B cell (primary cell): ENCODE measurements at places on chromosomes 3 and 15. TPM values are rescaled to one million over a fixed set of nuclear protein-coding genes. Genes with fewer than 3 reads are reported as not detected.

DNA sequence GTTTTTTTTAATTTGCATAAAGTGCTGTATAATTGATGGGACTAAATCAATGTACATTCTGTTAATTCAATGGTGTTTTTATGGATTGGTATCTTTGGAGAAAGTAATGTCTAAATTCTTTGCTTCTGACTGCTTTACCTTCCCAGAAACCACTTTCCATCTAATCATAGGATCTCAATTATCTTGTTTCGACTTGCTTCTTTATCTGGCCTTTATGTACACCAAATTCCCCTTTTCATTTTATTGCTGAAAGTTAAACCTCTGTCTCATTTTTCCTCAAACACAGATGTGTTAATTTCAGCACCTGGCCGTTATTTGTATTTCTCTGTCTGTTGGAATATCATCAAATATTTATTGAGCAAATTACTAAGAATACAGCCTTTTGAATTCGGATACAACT, 287.3 kb upstream of the GBE1 start:
- H3K27ac ChIP-seq, result no peak overlapping the region
- H3K4me1 ChIP-seq, result no peaks in the 10 kb centered on the region
- DNase-seq, result no peak
- H3K36me3 ChIP-seq, result no peaks in the 10 kb centered on the region

DNA sequence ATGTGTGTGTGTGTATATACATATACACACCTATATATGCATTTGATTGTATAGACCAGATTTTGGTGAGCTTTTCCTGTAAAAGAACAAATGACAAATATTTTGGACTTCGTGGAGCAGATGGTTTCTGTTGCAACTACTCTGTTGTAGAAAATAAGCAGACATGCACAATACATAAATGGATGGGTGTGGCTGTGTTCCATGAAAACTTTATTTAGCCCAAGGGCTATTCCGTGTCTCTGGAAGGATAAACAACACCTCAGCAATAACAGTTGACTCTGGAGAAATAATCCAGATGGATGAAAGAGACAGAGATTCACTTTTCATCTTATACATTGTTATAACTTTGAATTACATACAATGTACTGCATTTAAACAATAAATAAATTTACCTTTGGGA, 441.4 kb downstream of the CNTN3 start:
- no peak for DNase-seq
- H3K4me1 ChIP-seq, result no peaks in the 10 kb centered on the region
- no peaks in the 10 kb centered on the region for H3K27me3 ChIP-seq
- no peak overlapping the region for H3K4me3 ChIP-seq

GRCh38 chr3:194350726-194351071, 429 bp downstream of the CPN2 start:
- no peaks in the 10 kb centered on the region for H3K27me3 ChIP-seq
- H3K36me3 ChIP-seq, result no peaks in the 10 kb centered on the region
- H3K4me1 ChIP-seq, result no peaks in the 10 kb centered on the region
- DNase-seq, result no peak
- H3K4me3 ChIP-seq, result no peak overlapping the region
- no peak overlapping the region for H3K27ac ChIP-seq

- H3K4me3 ChIP-seq, result no peak overlapping the region
- no peaks in the 10 kb centered on the region for H3K36me3 ChIP-seq
These were observed 43.1 kb downstream of the FSTL1 start for GRCh38 chr3:120407508-120408287.

EPHB1 gene
- 0.87 TPM in 1 of 2 replicates, not detected in the other for total RNA-seq

DNA sequence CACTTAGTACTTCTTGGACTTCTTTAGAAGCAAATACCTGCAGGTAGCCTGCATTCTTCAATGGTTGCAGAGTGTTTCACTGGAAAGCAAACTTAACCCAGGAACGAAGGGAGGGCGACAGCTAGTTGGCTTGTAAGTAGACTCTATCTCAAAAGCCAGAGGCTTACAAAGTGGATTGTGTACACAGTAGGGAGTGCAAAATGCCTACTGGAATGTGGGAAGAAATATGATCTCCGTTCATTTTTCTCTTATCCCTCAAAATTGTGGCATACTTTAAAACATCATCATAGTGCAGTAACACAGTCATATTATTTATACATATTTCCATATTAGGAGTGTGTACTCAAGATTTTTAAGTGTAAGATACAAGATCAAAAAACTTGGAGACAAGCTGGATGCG, 155.7 kb downstream of the LIPC start:
- peaks cover 9% of the 10 kb centered on the region for H3K27me3 ChIP-seq
- H3K36me3 ChIP-seq, result no peaks in the 10 kb centered on the region
- H3K4me3 ChIP-seq, result no peak overlapping the region
- no peak for DNase-seq
- H3K4me1 ChIP-seq, result peaks cover 12% of the 10 kb centered on the region

SATB1 gene
- 56.1 and 66.5 TPM in 2 replicates for total RNA-seq

DNA sequence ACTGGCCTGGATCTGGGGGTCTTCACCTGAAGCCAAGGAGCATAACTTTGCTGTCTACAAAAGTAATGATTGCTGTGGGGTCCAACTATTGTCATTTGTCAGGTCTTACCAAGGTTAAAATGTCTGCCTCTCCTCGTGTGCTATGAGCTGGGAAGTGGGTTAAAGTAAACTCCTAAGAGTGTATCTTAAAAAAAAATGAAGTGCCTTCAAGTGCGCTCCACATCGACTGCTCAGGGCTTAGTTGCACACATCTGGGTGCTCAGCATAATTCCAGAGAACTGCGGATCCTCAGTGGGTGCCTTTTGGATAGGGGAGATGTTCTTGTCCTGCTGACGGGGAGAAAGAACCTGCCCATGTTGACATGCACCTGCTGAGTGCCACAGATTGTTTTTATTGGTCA, 40.9 kb downstream of the EFCAB12 start:
- no peak for DNase-seq
- H3K27ac ChIP-seq, result no peak overlapping the region
- H3K4me3 ChIP-seq, result no peak overlapping the region

GRCh38 chr3:55487381-55488241, 505 bp upstream of the WNT5A start:
- H3K36me3 ChIP-seq, result no peaks in the 10 kb centered on the region
- H3K4me3 ChIP-seq, result peak overlapping the region; percentile 4
- H3K27me3 ChIP-seq, result no peaks in the 10 kb centered on the region
- H3K27ac ChIP-seq, result no peak overlapping the region

DNA sequence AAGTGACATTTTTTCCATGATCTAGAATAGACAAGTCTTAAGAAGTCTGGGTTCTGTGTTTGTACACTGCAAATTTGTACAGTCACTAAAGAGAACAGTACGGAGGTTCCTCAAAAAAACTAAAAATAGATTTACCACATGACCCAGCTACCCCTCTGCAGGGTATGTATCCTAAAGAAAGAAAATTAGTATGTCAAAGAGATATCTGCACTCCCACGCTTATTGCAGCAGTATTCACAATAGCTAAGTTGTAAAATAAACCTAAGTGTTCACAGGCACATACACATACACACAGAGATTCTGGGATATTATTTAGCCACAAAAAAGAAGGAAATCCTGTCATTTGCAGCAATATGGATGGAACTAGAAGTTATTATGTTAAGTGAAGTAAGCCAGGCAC, 120.4 kb downstream of the ZIC1 start:
- no peak for DNase-seq
- no peaks in the 10 kb centered on the region for H3K4me1 ChIP-seq
- H3K36me3 ChIP-seq, result no peaks in the 10 kb centered on the region
